ENCODE measurements at places on chromosomes 6 and 20.

- no peak for DNase-seq
Observed at GRCh38 chr6:100724696-100725095, 156.4 kb downstream of the ASCC3 start.

DNA sequence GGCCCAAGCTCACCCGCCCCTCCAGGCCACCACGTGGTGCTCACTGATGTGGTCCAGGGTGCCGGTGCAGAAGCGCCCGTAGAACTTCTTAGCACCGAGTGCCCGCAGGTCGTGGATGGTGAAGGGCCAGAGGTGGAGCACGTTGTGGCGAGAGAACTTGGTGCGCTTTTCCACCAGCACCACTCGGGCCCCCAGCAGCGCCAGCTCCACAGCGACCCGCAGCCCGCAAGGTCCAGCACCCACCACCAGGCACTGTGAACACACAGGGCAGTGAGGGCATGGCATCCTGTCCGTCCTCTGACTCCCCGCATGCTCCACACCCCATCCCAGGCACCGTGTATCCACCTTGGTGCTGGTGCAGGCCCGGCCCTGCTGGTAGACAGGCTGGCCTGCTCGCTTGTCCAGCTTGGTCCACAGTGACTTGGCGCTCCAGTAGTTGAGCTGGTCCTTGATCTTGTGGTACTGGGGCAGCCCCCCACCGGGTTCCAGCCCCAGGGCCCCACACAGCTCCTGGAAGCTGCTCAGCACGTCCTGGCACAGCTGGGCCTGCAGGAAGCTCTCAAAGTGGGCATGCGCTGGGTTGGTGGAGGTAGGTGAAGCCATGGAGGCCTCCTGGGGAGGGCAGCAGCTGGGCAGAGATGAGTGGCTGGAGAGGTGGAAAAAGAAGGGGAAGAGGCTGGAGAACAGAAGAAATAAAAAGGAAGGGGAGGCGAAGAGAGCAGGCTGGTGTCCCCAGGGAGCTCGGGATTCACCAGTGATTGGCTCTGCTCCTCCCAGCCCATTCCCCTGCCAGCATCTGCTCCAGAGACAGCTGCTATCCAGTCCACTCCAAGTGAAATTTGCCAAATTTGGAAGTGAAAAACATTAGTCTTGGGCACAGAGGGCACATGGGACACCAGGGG is 1.7 kb downstream of the MICAL1 start:
- peak; percentile 84 for DNase-seq

- DNase-seq: no peak
Observed at GRCh38 chr6:6694368-6694780, 105.9 kb downstream of the LY86 start.

DNA sequence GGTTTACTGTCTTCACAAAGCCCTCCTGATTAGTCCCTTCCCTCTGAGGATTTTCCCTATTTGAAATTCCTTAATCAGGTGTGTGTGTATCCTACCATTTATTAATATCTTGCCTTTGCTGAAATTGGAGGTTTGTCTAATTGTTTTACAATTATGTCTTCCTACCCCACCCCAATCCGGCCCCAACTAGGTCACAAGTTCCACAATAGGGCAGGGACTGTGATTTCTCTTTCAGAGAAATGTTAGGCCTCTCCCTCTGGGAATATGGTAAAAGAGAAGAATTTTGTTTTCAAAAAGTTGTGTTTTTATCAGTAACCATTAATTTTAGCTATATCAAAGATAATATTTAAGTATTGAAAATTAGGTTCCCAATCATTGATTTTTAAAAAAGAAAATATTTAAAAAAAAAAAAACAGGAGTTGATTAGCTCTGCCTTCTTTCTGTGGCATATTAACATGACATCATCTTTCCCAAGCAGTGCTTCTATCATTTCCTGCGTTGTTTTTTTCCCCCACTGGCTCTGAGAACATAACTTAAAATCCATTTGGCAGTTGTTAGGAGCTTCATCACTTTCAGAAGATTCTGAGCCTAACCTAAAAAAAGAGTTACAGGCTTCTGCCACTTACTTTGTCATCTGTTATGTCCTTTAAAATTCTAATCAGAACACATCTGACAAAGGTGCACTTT is 36.1 kb downstream of the BLOC1S5 start:
- no peak for DNase-seq

GRCh38 chr6:52735071-52735470 is 28.2 kb downstream of the GSTA2 start:
- no peak for DNase-seq
